Cardiac muscle cell (in vitro differentiated cells and primary cell): ENCODE measurements at places on chromosomes 4 and X. TPM values are rescaled to one million over a fixed set of nuclear protein-coding genes. Genes with fewer than 3 reads are reported as not detected.

FGF5 gene
- total RNA-seq = 0.21 and 0.28 TPM in 2 replicates

GAGE12E gene
- total RNA-seq = not detected in 2 replicates

PRKG2 gene
- 0.32 and 0.54 TPM in 2 replicates for total RNA-seq

HS6ST2 gene
- total RNA-seq = 20.6 and 27.1 TPM in 2 replicates

FHDC1 gene
- total RNA-seq = 0.18 and 0.25 TPM in 2 replicates

L1CAM gene
- total RNA-seq = 0.86 and 1.1 TPM in 2 replicates

BBS12 gene
- 3.2 and 4.9 TPM in 2 replicates for total RNA-seq
